ENCODE measurements at places on chromosomes 1 and 21. TPM values are rescaled to one million over a fixed set of nuclear protein-coding genes. Genes with fewer than 3 reads are reported as not detected.

Gene OVAAL
- total RNA-seq: not detected

Gene CRYAA
- total RNA-seq: not detected

Gene GRIK3
- not detected for total RNA-seq

Gene RNU1-3
- total RNA-seq: 4,441 TPM

Gene DONSON
- total RNA-seq: 31.2 TPM

Gene HJV
- total RNA-seq: not detected

Gene MX2
- 43.2 TPM for total RNA-seq

Gene PADI3
- total RNA-seq: 5.7 TPM

- DNase-seq: no peak
These were observed 35.7 kb upstream of the SUCO start for GRCh38 chr1:172497230-172497629.

DNA sequence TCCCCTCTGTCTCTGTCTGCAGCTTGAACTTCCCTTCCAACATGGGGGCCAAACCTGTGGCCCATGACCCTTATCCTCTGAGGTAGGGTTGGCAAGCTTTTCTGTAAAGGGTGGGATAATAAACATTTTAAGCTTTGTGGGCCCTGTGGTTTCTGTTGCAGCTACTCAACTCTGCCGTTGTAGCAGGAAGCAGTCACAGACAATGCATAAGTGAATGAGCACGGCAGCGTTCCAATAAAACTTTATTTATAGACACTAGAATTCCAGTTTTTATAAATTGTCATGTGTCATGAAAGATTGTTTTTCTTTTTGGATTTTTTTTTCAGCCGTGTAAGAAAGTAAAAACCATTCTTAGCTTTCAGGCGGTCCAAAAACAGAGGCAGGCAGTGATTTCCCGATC, 18.2 kb upstream of the CDK18 start:
- no peak for DNase-seq

DNA sequence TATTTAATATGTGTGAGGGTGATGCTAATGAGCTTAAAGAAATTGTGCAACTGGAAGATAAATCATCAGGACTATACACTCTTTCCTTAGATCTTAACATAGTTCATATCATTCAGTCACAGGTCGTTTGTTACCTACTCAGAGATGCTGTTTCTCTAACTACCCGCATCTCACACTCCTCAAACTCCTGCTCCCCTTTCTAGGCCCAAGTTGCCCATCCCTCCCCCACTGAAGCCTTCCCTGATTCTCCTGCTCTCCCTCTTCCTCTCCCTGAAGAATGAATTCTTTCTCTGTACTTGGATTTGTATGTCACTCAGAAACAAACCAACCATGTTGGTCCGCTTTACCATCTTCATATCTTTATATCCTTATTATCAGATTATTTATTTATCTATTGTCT, 9.1 kb downstream of the SH3GLB1 start:
- DNase-seq: no peak

DNA sequence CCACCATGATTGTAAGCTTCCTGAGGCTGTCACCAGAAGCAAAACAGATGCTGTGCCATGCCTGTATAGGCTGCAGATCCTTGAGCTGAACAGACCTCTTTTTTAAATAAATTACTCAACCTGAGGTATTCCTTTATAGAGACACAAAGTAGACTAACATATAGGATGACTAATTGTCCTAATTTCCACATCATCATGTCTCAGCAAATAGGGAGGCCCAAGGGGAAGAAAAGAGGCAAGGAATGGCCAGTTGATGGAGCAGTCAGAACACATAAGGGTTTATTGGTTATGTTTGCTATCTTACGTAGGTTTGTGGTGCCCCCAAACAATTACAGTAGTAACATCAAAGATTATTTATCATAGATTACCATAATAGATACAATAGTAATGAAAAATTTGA, 126.2 kb downstream of the RASAL2 start:
- peak; percentile 79 for DNase-seq

DNA sequence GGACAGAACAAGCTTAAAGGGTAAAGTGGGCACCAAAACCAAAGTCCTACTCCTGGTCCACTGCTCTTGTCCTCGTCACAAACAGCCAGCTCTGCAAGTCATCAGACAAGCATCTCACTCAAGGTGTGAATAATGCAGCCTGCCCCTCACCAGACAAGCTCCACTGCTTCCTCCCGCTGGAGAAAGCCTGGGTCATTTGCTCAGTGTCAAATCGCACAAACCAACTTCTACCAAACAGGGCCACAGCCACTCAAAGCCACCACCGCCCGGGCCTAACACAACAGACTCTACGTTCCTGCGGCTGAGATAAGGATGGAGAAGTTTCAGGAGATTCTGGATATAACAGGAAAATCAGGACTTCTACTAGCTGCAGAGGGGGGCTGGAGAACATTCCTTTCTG, 3.3 kb downstream of the SSBP3 start:
- DNase-seq: no peak

DNA sequence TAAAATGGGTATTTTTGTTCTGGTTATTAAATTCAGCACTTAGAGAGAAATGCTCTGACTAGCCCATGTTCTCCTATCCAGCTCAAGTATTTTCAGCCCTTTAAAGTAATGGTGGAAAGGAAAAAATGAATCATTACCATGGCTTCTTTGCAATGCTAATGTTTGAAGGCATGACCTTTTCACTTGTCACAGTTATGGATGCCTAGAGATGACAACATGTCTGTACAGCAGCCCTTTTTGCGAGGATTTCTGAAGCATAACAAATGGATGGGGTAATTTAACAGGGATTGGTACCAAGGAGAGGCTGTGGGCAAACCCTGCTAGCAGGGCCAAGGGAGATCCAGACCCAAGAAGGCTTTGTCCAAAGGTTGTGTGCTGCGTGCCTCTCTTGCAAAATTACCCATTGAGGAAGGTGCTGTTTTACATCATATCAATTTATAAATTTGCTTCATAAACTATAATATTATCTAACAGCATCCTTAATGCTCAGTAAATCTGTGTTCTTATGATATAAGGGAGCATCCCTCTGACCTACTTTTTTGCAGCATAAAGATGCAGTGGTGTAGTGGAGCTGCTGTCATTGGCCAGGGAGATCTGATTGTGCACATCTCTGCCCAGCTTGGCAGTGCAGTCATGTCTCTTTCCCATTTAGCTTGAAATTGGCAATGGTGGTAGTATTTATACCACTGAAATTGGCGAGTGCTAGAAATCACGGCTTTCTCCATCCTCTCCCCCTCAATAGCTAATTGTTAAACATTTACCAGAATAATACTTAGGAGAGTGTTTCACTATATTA, 327.1 kb downstream of the PCP4 start:
- peak; percentile 4 for DNase-seq

DNA sequence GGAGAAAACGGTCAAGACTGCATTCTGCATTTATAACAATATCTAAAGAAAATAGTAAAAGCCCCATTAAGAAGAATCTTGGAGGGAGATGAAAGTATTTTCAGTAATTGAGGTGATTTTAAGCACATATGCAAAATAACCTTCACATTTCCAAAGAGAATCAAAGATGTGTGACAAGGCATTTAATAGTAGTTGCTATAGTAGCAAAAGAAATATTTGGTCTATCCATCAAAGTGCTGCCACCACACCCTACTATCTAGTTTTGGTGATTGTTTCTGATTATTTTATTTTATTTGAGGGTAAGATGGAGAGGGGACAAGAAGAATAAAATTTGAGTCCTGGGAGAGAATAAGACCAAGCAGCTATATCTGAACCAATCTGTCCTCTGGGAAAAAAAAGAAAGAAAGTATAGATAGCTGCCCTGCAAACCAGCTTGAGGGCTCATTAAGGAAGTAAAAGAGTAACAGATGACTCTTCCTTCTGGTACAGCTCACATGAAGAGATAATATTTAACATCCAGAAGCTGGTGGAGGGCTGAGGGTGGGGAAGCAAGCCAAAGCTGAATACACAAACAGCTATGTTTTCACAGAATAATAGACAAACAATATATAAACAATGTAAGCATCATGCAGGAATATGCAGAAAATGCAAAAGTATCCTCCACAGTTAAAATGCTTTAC, 47.2 kb upstream of the RASAL2 start:
- no peak for DNase-seq

GRCh38 chr1:43802356-43802980, 95.1 kb downstream of the ST3GAL3 start:
- DNase-seq: no peak

DNA sequence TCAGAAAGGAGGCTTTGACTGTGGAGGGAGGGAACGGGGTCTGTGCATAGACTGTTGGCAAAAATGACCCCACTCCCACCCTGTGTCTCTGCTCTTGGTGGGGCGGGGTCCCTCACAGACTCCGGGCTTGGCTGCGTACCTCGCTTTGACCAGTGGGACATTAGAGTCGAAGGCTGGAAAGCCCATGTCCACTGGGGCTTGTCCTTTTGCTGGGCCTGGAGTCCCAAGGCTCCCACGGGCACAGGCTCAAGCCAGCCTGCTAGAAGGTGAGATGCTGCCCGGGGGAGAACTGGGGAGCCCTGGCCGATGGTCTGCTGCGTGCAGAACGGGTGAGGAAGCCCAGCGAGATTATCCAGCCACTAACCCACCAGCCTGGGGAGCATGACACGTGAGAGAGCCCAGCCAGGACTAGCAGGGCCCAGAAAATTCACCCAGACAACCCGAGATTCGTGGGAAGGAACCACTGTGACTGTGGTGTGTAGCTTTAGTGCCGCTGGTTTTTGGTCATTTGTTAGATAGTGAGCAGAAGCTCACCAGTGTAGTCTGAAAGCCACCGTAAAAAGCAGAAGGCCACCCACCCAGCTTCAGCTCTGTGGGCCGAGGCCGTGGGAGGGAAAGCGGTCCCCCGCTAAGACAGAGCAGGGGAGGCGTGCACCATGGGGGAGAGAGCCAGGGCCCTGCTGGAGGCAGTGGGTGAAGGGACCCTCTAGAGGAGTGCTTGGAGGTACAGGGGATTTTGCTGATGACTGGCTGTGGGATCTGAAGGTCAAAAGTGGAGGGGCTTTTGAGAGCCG, 78.3 kb upstream of the C1orf174 start:
- DNase-seq: no peak

GRCh38 chr1:211731456-211732292, 56.3 kb upstream of the NEK2 start:
- no peak for DNase-seq

GRCh38 chr1:32341186-32341757, 5.2 kb upstream of the MARCKSL1 start:
- DNase-seq: no peak

- DNase-seq: no peak
These were observed 17.0 kb upstream of the IFI44L start for GRCh38 chr1:78603206-78603605.

DNA sequence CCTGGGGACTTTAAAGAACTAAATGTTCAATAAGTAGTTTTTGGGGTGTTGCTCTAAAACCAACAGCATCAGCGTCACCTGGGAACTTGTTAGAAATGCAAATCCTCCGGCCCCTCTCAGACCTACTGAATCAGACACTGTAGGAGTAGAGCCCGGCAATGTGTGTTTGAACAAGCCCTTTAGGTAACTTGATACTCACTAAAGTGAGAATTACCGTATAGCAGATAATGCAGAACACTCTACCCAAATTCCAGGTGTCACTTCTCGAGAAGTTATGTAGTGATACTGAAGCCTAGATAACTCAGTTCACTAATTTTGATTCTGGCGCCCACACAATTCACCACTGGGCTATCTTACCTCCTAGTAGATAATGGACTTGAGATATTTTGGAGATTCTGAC, 3.7 kb upstream of the DPT start:
- DNase-seq: no peak

DNA sequence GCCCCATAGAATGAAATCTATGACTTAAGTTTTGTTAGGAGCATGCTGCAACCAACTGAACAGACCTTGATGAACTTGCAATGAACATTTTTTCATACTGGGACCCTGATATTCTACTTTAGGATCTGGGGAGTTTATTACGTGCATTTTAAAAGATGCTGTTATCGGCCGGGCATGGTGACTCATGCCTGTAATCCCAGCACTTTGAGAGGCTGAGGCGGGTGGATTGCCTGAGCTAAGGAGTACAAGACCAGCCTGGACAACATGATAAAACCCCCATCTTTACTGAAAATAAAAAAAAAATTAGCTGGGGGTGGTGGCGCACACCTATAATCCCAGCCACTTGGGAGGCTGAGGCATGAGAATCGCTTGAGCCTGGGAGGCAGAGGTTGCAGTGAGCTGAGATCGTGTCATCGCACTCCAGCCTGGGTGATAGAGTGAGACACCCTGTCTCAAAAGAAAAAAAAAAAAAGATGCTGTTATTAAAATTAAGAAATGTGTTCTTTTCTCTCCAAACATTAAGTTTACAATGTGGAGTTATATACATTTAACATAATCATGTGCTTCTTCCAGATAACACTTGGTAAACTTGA, 7.1 kb downstream of the MPZL1 start:
- DNase-seq: no peak

DNA sequence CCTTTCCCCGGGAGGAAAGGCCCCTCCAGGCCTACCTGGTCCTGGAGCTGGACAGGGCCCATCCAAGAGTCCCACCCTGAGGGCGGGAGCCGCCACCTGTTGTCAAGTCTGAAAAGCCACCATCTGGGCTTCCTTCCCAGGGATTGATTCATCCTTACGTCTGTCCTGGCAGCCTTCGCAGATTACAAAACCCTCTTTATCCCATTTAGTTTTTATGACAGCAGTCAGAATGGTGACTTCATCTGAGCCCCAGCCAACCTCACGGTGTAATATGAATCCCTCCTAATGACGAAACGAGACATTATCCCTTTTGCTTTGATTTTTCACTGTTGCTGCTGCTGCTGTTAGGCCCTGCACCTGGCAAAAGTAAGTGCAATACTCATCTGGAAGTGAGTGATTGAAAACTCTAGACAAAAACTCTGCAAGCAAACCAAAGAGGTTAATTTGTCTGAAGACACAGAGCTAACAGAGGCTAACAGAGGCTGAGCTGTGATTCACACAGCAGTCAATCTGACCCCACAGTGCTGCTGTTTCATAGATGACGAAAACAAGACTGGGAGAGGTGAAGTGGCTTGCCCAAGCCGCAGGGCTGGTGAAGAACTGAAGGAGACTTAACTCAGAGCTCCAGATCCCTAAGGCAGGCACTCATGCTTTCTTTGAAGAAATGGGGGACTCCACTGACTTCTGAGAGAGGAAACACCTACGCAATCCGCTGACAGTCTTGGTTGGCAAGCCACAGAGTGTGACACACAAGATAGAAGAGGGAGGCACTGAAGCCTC, 30.0 kb upstream of the S100A7 start:
- DNase-seq: peak; percentile 97

DNA sequence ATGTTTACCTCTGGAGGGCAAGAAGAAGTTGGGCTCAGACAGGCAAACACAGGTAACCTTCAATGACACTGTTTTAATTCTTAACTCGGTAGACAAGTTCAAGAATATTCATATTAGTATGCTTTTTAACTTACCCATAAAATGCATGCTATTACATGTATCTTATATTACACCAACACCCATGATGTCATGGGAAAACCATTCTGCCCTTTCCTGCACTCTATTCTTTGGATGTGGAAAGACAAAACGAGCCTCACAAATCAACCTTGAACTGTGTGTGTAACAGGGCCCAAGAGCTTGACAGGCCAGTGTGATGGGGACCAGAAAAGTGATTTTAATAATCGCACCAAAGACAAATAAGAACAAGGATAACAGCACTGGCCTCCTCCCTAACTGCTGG, 22.6 kb upstream of the RAP1GAP start:
- peak; percentile 50 for DNase-seq

GRCh38 chr1:212970085-212970484, 19.7 kb downstream of the VASH2 start:
- DNase-seq: no peak

Data from foreskin keratinocyte (primary cell).